Colonic mucosa (tissue), 4 donors: ENCODE measurements at places on chromosomes 16 and 17. TPM values are rescaled to one million over a fixed set of nuclear protein-coding genes. Genes with fewer than 3 reads are reported as not detected.

The STX1B gene
- total RNA-seq: 0.35 TPM

DNA sequence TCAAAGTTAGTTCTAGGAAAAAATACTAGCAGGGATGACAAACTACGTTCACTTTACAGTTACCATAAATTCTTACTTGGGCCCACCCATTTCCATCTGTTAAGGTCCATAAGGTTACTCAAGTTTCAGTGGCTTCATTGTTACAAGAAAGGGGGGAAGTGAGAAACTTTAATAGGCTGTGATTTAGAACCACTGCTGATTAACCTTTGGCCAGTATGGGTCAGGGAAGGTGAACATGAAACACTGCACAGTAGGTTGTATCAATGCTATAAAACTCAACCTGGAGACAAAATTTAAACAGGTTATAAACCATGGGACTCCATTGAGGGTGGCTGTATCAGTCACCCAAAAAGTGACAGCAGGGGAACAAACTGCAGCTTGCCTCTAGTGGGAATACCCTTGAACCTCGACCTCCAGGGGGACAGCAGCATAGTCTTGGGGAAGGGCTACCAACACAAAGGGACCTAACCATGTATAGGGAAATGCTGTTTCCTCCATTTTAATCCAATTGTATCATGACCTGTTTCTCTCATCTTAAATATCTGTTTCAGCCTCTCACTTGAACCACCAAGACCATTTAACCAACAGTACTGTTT, 10.4 kb downstream of the PTRH2 start:
- no peak for DNase-seq

DNA sequence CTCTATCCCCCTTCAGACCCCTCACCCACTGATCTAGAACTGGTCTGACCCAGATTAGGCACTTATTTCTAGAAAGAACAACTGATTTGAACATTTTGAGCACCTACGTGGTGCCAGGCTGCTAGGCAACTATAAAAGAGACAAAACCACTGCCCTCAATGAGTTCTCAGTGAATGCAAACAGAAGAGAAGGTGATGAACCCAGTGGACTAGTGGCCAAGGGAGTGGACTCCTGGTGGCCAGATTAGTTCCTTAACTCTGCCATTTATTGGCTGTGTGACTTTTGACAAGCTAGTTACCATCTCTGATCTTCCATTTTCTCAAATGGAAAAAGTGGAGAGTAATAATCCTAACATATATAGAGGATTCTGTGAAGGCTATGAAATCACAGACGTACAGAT, 259.1 kb upstream of the SALL1 start:
- no peak for DNase-seq

DNA sequence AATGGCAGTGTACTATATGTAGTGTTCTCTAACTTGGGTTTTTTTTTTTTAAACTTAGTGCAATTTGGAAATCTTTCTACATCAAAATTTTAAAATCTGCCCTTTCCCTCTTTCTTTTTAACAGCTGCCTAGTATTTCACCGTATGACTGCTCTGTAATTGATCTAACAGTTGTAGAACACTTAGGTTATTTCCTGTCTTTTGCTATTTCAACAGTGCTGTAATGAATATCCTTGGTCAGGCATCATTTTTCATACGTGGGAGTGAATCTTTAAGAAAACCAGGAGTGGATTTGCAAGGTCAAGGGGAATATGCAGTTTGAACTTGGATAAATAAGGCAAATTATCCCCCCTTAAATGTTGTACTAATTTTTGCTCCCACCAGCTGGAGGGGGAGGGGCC, 3.8 kb downstream of the NLRC5 start:
- DNase-seq: no peak

DNA sequence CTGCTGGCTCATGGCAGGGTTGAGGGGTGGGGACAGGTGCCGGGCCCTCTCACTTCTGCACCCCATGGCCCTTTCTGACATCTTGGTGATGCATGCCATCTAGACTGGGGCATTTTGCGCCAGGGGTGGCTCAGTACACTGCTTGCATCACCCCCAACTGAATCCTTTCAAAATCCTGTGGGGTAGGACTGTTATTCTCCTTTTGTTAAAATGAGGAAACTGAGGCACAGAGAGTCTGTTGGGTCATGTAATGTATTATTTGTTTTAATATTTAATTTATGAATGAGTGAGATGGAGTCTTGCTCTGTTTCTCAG, 9.9 kb downstream of the ADCY7 start:
- no peak for DNase-seq
